ENCODE measurements at places on chromosomes 3 and 15.

DNA sequence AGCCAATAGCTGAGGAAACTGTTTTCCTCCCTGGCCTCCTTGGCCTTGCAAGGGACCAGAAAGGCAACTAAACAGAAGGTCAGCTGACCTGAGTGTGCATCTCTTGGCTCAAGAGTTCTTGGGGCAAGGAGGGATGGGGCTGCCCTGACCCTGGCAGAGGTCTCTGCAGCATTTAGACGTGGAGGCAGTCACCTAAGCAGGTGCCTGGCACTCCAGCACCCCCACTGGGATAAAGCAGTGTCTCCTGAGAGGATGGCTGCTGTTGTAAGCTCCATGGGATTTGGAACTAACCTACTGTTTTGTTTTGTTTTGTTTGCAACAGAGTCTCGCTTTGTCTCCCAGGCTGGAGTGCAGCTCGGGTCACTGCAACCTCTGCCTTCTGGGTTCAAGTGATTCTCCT, 185.2 kb downstream of the TBC1D2B start:
- no peak for DNase-seq

- DNase-seq, result no peak
These were observed 295.5 kb downstream of the RPLP1 start for GRCh38 chr15:69748131-69748530.

GRCh38 chr15:29871401-29871800, 49.1 kb upstream of the TJP1 start:
- DNase-seq, result no peak

DNA sequence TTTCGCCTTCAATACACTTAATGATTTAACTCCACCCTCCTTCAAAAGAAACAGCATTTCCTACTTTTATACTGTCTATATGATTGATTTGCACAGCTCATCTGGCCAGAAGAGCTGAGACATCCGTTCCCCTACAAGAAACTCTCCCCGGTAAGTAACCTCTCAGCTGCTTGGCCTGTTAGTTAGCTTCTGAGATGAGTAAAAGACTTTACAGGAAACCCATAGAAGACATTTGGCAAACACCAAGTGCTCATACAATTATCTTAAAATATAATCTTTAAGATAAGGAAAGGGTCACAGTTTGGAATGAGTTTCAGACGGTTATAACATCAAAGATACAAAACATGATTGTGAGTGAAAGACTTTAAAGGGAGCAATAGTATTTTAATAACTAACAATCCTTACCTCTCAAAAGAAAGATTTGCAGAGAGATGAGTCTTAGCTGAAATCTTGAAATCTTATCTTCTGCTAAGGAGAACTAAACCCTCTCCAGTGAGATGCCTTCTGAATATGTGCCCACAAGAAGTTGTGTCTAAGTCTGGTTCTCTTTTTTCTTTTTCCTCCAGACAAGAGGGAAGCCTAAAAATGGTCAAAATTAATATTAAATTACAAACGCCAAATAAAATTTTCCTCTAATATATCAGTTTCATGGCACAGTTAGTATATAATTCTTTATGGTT, at the start of gene CCR5:
Gene CCR5 (plus strand): TSS at position 108 of the 680 bp plus-strand sequence. CDS start 1,957 bp downstream, outside the sequence.
- DNase-seq, result no peak

GRCh38 chr3:133578548-133579191, 5.2 kb downstream of the CDV3 start:
- DNase-seq, result peak; percentile 44

DNA sequence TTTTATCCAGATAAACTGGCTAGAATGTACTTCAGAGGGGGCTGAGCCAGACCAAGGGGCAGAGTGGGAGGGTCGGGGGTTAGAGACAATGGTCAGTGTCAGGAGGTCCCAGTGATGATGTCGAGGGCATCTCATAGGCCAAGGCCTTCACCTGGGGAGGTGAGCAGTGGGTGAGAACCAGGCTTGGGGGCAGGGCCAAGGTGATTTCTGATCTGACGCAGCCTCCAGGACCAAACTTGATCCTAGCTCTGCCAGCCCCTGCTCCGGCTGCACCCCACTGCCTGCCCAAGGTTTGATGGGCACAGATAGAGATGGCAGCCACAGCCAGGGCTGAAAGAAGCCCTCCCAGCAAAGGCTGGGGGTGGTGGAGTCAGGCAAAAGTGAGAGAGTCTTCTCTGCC, 14.9 kb downstream of the XYLB start:
- no peak for DNase-seq

DNA sequence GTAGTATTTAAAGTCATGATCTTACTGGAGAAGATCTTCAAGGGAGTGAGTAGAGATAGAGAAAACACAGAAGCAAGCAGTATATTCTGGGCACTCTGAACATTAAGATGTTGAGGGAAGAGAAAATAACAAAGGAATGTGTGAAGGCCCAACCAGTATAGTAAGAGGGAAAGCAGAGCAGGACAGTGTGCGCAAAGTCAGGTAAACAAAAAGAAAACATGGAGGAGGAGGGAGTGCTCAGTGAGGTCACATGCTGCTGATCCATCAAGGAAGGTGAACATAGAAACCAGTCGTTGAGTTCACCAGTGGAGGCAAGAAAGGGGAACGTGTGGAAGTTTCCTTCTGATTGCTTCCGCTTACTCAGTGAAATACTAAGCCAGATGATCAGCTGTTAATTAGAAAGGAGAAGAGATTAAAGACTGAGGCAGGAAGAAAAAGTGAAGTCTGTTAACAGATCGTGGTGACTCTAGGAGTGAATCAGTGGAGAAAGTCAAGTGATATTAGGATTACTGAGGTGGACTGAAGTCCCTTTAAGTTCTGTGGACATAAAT, 47.2 kb downstream of the OPA1 start:
- no peak for DNase-seq

GRCh38 chr15:25239471-25240345, 199.1 kb downstream of the UBE3A start:
- DNase-seq, result no peak
